RWPE1 (cell line): ENCODE measurements at places on chromosomes 12 and 14.

- DNase-seq, result no peak
These were observed 52.5 kb upstream of the VASH1 start for GRCh38 chr14:76708771-76709170.

DNA sequence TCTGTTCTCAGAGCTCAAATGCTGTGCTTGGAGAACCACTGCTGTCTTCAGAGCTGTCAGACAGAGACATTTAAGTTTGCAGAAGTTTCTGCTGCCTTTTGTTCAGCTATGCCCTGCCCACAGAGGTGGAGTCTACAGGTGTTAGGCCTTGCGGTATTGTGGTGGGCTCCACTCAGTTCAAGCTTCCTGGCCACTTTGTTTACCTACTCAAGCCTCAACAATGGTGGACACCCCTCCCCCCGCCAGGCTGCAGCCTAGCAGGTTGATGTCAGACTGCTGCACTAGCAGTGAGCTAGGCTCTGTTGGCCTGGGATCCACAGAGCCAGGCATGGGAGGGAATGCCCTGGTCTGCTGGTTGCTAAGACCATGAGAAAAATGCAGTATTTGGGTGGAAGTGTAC, 323.8 kb downstream of the BCAT1 start:
- DNase-seq, result no peak

DNA sequence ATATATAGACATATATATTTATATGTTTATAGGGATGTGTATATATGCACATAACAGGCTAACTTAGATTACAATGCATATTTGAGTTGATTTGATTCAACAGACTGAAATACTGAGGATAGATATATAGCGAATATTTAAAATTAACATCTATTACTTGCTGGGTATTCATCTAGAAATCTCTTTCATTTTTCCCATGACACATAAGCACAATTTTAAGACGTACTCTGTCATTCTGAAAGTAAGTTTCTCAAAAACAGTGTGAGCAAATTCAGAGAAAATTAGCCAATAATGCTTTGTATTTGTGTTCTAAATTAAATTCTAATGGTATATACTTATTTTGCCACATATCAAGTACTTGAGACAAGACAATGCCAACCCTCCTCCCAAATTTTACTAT, 907.5 kb upstream of the MDGA2 start:
- DNase-seq, result no peak

GRCh38 chr12:93624595-93625294, 52.3 kb downstream of the SOCS2 start:
- peak; percentile 93 for DNase-seq

DNA sequence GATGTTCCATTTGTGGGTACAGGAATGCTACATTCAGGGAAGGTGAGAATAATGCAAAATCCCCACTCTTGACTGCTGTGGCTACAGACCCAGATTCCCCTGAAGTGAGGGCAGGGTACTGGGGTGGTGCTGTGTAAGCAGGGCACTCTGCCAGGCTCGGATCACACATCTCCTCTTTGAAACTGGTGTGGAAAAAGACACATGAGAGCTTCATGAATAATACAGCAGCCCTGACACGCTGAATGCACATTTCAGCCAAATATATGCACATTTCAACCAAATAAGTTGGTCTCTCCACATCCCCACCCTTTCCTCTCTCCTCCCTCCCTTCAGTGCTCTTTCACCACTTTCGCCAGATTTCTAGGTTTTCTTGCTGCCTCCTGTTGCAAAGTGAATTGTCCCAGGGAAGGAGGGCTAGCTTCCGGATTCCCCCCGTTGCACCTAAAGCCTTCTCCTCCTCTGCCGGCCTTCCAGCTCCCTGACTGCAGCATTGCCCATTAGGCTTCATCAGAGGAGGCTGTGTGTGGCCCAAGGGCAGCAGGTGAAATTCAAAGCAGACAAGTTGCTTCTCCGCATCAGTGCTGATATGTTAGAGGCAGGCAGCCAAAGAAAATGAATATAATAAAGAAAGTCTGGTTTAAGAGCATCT, 118.2 kb upstream of the TMCC3 start:
- DNase-seq, result no peak

DNA sequence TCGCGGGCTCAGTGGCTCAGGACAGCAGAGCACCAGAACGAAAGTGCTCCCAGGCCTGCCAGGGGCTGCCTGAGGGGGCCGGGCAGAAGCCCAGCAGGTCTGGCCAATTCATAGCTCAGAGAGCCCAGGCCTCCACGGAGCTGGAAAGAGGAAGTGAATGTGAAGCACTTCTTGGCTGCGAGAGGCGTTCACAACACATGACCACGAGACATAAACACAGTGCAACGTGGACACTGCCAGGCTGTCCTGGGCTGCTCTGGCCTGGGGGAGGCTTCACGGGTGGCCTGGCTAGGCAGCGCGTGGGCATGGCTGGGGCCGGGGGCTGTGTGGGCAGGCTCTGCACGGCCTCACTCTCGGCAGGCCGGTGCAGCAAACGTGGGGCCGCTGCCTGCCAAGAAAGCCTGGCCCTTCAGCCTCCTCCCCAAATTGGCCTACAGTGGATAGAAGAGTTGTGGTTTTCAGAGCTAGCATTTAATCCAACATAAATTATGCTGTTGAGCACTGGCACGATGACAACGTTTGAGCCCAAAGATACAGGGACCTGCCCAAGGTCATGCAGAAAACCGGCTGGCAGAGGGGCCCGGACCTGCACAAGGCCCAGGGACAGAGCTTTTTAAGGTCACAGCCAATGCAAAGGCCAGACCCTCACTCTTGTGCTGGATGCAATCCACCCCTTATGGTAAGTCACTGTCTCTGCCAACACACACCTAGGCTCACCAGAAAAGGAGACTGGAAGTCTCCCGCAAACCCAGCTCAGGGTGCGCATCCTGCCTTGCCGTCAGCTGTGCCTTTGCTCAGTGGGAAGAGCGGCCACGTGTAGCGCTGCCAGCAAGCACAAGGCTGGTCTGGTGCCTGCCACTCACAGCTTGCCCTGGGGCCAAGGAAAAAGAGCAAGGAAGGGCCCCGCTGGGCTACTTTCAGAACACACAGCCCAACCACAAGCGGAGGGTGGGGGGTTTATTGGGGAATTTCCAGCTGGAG, 8.6 kb downstream of the SLC25A29 start:
- DNase-seq, result no peak

GRCh38 chr12:2634471-2634870, 160.3 kb upstream of the FKBP4 start:
- no peak for DNase-seq

DNA sequence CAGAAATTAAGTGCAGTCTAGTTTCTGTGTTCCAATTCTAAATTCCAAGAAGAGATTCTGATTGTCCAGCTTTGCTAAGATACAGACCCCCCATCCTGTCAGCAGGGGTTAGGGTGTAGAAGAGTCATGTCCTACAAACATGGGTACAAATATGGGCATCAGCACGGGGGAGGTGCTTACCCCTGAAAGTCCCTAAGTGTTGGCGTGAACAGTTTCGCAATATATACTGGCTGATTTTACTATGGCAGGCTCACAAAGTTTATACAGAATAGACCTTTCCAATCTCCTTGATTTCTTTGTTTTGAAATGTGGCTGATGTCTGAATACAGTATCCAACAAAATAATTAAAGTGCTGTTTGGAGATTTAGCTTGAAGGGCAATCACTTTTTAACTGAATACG, 71.6 kb upstream of the PPM1H start:
- DNase-seq, result no peak
